Activated CD4-positive, alpha-beta T cell treated with anti-CD3 and anti-CD28 coated beads, Interleukin-2, amount 50 U/mL, for 48 hours (primary cell): ENCODE measurements at places on chromosomes 4 and X.

DNA sequence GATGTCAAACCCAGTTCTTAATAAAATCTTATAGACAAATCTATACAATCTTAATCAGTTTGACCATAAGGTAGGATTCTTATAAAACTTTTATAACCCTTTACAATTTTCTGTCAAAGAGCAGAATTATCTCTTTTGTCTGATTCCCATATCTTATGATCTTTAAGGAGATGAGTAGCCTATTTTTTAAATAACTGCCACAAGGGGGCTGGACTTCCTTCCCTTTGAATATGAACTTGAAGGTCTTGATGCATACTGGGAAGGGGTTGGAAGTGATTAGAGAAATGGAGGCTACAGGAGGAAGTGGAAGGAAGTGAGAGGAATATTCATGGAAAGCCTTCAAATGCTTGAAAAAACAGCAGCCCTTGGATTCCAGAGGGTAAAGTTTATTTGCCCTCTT is 111.1 kb downstream of the APOOL start:
- no peak for DNase-seq

- DNase-seq = no peak
Observed at GRCh38 chrX:107293056-107293455, 86.6 kb downstream of the DNAAF6 start.

DNA sequence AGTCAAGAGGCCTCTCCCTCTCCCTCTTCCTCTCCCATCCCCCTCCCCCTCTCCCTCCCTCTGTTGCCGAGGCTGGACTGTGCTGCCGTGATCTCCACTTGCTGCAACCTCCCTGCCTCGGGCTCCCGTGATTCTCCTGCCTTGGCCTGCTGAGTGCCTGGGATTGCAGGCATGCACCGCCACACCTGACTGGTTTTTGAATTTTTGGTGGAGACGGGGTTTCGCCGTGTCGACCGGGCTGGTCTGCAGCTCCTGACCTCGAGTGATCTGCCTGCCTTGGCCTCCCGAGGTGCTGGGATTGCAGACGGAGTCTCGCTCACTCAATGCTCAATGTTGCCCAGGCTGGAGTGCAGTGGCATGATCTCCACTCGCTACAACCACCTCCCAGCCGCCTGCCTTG is 165.1 kb downstream of the CENPC start:
- DNase-seq = no peak

GRCh38 chr4:86043755-86044592 is 315.9 kb downstream of the MAPK10 start:
- no peak for DNase-seq

- no peak for DNase-seq
Observed at GRCh38 chr4:147749811-147750321, 18.0 kb downstream of the ARHGAP10 start.

DNA sequence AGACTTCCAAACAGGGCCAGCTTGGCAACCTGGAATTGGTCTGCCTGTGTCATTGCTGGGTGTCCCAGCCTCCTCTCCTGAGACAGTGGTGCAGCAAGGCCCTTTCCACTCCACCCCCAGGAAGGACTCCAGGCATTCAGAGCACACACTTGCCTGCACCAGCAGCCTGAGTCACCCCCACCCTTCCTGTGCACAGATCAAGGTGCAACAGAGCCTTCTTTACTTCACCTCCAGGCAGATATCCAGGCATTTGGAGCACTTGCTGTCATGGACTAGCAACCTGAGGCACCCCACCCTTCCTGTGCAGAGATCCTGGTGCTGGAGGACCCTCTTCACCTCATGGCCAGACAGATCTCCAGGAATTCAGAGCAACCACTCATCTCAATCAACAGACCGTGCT is 135.8 kb downstream of the GASK1B start:
- no peak for DNase-seq

DNA sequence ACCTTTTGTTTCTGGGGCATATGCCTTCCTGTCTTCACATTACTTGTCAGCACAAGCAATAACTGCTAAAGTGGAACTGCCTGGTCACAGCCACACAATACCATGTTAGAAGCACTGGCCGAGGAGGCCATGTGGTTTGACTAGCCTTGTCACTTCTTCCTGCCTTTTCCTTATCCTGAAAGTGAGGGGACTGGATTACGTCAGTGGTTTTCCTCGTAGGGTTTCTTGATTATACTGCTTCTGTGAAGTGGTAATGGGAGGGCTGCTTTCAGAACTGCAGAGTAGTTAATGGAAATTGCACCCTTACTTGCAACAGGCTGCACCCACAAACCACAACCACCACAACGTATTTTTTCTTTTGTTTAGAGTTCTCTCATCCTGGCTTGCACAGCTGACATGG is 26.6 kb downstream of the ZRSR2 start:
- DNase-seq = peak; percentile 37
